ENCODE measurements at places on chromosomes 5 and 9. TPM values are rescaled to one million over a fixed set of nuclear protein-coding genes. Genes with fewer than 3 reads are reported as not detected.

Gene GRM6
- total RNA-seq, result 0.63 TPM

Gene PHF24
- total RNA-seq, result 40.1 TPM

Gene TMEM252
- total RNA-seq, result not detected

Gene PRDM9
- total RNA-seq, result not detected

Gene FST
- 2.2 TPM for total RNA-seq

Gene LIFR
- total RNA-seq, result 63.5 TPM

Gene MAT2B
- 34.1 TPM for total RNA-seq
